NCI-H446 treated with DMSO at 0.1 percent for 48 hours (cell line): ENCODE measurements at places on chromosomes 12 and 14.

DNA sequence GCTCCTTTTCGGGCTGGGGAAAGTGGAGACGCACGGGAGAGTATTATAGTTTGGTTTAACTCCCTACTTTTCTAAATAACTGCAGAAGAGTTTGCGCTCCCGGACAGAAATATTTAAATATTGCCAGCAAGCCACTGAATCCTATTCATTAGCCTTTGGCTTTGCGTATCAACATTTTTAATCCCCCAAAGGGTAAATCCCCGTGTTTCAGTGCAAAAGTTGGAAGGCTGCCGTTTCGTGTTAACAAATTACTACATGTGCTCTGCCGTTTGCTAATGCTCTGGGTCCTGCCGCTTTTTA is 372 bp upstream of the DPF3 start:
- no peak for DNase-seq

DNA sequence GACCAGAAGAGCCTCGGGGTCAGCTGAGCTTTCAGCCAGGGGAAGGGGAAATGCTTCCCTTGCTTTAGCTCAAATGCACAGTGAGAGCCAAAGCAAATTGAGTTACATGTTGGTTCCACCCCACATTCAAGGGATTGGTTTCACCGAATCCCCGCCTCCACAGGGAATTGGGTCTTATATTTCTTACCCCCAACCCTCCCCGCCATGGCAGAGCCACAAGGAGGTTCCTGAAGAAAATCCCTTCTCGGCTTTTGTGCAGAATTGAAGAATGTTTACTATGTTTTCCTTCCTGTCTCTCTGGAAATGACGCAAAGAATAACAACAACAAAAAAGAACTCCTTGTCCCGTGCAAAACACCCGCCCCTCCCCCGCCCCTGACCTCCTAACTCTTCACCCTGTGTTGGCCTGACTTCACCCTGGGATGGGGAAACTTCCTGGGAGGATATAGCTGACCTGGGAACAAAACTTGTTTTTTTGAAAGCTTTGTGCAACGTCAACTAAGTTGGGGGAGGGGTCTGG is 21.9 kb upstream of the CIPC start:
- DNase-seq = no peak

DNA sequence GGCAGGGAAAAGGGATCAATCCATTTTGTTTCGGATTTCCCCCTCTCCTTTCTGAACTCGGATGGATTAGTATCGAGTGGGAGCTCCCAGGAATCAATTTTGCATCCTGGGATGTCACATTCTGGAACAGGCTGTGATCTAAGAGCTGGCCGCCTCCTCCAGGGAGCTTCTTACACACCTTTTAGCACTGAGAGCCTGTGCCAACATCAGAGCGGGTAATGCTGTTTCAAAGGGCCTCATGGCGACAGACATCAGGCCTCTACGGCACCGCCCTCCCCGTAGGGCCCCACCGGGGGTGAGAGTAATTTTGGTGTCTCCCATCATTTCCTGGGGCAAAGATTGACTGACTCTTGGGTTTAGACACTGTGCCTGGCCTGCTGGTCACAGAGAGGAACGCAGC is 2.7 kb downstream of the GALNT9 start:
- DNase-seq = no peak

GRCh38 chr14:54867011-54867410 is 35.6 kb downstream of the GCH1 start:
- no peak for DNase-seq

DNA sequence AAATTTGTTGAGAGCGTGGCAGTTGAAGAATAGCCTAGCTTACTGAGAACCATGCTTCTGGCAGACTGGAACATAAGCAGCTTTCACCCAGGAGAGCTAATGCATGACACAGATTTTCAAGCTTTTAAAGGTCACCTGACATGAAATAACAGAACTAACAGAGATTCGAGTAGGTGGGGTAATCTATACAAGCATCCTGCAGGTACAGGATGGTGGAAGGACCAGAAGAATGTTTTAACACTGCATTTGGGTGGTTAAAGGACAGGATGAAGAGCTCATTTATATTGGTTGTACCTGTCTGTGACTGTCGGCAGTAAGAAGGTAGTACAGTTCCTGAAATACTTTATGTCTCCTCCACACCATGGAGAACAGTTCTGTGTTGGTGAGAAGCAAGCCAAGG is 8.9 kb downstream of the PELI2 start:
- no peak for DNase-seq

- DNase-seq = no peak
Observed at GRCh38 chr12:100216337-100216736, 15.7 kb downstream of the ACTR6 start.
